Stimulated activated CD4-positive, alpha-beta T cell treated with anti-CD3 and anti-CD28 coated beads, Interleukin-4, amount 100 ng/mL, for 1 hour (primary cell): ENCODE measurements at places on chromosomes 16 and 17.

DNA sequence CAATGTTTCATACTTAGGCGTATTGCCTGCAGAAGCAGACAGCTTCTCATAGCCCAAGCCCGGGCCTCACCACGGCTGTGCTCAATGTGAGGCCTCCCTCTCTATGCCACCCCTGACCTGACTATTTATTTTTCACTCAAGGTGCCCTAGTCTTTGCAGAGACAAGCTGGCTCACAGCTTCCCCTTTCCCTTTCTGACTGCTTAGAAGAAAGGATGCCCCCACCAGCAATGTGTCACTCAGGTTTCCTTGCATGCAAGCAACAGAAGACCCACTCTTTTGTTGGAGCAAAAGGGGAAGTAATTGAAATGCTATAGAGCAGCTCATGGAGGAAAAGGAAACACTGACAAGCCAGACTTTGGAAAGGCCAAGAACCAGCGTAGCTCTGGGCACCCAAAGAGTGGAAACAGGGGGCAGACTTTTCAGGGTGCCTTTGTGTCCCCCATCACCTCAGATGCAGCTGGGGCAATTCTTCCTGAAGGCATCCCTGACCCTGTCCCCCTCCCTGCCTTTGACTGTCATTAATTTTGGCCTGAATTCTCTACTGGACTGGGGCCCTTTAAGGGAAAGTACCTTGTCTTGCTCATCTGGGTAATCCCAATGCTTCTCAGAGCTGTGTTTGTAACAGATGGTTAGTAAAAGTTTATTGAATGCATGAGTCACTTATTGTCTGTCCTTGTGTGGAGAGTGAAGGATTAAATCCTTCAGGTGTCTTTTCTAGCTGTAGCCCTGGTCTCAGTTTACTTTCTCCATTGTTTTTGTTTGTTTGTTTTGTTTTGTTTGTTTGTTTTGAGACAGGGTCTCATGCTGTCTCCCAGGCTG lies 17.8 kb downstream of the RGS9 start:
- DNase-seq = no peak

- DNase-seq = no peak
Measured at GRCh38 chr17:39899215-39899614, 19.2 kb downstream of the GSDMB start.

- peak; percentile 45 for DNase-seq
Measured at GRCh38 chr16:28974007-28974436, 556 bp upstream of the SPNS1 start.

DNA sequence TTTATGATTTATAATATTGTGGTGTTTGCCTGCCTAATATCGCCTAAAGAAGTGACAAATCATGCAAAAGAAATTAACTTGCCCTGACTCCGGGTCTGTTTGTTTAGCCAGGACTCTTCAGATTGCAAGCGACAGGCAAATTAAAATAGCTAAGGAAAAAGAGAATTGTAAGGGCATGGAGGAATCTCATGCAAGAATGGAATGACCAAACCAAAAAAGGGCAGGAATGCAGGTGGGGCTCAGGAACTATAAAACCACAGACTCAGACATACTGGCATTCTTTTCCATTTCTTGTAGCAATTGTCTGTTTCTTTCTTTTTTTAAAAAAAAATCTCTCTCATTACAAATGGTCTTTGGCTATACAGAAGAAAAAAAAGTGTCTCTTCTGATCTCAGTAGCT lies 188.1 kb upstream of the XYLT1 start:
- DNase-seq = no peak

GRCh38 chr16:85266857-85267256 lies 154.6 kb upstream of the CIBAR2 start:
- no peak for DNase-seq

GRCh38 chr17:59702304-59702703 lies 4.9 kb downstream of the PTRH2 start:
- no peak for DNase-seq

DNA sequence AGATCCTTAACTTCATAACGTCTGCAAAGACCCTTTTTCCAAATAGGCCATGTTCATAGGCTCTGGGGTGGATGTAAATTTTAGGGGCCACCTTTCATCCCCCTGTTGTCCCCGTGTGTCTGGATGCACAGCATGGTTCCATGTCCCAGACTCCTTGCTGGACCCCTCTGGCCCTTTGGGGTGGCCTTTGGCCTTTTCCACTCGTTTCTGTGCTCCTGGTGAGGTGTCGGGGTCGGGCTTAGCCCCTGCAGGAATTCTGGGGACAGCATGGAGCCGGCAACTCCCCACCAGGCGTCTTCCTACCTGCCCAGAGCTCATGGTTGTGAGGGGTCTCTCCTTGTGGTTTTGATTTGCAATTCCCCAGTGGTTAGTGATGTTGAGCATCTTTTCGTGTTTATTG lies 183.5 kb downstream of the SEC14L1 start:
- DNase-seq = no peak

DNA sequence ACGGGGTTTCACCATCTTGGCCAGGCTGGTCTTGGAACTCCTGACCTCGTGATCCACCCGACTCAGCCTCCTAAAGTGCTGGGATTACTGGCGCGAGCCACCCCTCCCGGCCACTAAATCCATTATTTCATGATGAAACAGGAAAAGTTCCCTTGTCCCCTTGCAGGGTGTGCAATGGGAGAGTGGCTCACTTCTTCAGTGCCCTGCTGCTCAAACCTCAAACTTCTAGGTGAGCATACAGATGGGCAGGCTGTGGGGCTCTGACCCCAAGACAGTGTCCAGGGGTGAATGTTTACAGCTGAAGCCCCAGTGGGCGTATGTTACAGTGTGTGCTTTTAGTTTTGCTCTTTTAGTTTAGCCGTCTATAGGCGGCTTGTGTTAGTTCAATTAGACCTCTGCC lies 34.7 kb downstream of the GJC1 start:
- no peak for DNase-seq

GRCh38 chr17:74853048-74853397 lies 6.7 kb downstream of the GRIN2C start:
- no peak for DNase-seq

DNA sequence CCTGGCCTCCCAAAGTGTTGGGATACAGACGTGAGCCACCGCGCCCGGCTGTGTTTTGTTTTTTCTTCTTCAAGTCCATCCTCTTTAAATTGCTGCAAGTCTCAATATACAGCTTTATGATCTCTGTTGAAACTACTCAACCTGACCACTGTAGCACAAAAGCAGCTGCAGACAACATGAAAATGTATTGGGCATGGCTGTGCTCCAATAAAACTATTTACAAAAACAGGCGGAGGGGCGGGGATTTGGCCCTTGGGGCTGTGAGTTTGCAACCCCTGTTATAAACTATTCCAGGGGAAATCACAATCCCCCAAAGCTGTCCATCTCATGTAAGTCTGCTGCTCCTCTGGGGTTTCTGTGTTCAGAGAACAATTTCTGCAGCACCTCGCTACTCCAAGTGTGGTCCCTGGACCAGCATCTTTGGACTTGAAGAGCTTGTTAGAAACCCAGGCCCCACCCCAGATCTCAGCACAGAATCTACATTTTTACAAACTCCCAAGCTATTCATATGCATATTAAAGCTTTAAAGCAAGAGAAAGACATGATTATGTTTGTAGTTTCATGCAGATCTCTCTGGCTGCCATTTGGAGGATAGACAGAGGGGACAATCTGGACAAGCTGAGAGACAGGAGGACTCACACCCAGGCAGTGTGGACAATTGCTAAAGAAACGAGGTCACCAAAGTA lies 33.6 kb downstream of the TEKT5 start:
- DNase-seq = no peak

DNA sequence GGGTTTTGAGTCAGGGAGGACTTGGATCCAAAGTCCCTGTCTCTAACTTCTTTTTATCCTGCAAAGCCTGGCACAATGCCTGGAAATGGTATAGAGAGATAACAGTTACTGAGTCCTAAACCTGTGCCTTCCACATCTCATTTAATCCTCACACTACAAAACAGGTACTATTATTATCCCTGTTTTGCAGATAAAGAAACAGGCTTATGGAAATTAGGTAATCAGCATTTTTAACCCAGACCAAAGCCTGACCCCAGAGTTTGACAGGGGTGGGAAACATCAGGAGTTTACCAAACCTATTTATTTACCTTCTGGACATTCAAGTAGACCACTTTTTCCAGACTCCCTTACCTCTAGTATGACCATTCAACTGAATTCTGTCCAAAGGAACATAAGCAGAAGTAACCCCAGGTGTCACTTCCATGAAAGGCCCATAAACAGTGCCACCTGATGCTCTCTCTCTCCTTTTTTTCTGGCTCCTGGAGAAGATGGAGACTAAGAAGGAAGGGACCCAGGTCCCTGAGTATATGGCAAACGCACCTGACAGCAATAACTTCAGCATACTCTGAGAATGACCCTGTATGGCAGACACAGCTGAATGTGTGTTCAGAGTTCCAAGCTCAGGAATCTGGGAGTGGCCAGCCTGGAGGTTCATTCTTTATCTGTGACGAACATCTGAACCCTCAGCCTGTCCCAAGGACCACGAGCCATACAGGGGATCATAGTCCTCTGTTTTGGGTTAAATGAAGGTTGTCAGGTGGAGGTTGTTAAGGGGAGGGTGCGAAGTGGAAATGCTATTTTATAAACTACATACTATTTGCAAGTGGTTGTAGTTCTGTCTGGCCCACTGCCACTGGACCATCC lies 62.7 kb downstream of the HLF start:
- no peak for DNase-seq

- DNase-seq = no peak
Measured at GRCh38 chr16:75580-76501, 2.2 kb upstream of the MPG start.

DNA sequence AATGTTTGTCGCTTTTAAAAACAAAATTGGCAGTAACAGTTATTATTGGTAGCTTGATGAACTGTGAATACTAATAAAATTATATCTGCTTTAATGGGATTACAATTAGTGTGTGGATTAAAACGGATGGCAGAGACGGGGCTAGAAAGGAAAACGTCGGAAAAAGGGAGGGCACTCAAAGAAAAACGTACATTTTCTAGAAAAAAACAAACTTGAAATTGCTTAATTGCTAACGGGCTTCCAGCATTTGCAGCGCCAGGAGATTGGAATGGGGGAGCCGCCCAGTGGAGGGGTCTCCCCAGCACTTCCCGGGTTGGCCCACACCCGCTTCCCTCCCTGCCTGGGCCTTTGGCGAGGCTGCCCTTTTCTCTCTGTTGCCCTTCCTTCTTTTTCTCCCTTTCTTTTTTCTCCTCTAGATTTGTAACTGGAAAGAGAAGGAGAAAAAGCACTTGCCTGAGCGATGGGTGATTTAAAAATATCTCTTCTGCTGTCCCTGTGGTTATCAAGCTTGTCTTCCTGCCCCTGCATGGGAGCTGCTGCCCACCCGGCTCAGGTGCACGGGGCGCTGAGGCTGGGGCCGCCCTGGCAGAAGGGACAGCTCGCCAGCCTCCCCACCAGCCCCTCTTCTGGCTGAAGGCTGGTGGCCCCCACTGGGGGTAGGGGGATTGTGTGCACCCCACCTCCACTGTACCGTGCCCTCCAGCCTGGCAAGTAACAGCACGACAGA lies 5.9 kb downstream of the BAHCC1 start:
- DNase-seq = no peak

DNA sequence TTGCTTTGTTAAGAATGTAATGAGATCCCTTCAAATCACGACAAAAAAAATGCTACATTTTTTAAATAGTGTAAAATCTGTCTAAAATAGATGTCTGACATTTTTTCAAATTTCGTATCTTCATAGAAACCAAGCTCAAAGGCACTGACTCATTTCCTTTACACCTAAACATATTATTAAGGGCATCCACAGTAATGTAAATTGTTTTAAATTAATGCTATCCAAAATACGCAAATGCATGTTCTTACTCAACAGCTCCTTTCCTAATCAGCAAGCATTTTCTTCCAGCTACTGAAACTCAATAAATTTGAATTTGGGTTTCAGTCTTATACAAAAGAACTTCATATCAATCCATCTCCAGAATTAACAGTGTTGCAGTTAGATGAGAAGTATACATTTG lies 4.3 kb downstream of the C16orf87 start:
- DNase-seq = no peak

DNA sequence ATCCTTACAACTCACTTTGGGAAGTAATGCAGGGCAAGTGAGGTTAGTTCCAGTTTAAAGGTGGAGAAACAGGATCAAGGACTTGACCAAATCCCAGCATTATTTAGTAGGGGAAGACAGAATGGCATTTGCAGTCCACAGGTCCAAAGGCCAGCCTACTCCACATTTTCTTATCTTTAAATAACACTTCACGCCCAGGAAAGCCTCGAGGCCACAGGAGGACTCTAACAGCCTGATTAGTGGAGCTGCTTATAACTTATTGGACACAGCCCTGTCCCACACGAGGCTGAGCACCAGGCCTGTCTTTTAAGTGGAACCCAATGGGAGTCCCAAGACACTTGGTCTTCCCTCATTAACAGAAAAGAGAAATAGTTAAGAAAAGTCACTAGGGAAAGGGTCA lies 12.1 kb upstream of the HYDIN start:
- no peak for DNase-seq

GRCh38 chr17:352421-353212 lies at the start of gene RPH3AL:
TSS of gene RPH3AL (minus strand) at chr17:352807. CDS start at chr17:327543, 25,264 bp downstream.
- DNase-seq = no peak

DNA sequence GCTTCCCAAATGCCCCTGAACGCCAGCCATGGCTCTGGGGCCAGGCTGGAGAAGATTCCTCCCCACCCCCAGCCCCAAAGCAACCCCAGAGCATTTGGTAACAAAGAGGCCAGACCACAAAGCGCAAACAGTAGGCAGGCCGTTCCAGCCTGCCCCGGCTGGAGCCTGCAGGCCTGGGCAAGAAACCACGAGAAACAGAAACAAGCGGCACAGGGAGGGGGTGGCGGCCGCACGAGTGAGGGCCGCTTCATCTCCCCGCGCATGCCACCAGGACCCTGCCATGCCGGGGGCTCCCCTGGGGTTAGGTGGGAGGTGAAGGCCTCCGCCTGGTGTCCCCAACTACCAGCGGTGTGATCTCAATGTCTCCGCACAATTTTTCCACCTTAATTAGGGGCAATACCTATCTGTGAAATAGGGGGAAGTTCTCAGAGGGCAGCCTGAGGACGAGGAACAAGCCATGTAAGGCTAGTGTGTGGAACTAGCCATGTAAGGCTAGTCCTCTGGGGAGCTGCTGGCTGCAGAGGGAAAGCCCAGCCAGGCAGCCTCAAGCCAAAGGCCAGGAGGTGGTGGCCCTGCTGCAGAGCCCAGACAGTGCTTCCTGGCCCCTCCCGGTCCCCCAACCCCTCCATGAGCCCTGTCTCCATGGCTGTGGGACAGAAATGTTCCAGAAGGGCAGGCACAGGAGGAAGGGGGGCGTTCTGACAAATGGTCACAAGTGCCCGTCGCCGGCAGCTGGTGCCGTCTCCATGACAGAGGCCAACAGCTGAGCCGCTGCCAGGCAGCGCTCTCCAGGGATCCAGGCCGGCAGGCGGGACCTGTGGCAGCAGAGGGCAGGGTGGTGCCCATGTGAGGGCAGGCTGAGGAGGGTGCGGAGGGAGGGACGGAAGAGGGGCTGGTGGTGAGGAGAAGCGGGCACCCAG lies 14.5 kb upstream of the MTSS2 start:
- DNase-seq = no peak

DNA sequence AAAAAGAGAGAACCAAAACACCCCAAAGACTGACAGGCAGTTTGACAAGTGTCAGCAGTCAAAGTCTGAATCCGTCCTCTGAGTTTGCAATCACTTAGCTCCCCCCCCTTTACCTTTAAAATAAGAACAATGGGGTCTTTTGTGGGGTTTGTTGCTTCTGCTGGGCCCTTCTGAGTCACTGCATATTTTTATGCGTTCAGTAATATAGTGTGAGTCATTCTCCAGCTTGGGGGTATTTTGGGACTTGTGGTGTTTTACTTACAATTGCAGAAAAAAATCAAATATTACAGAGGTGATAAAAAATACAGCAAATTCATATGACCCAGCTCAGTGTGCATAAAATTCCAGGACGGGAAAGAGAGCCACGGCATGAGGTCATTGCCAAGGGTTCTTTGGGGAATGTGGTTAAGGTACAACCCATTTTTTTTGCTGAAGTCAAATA lies 120.1 kb downstream of the CYLD start:
- no peak for DNase-seq

- peak; percentile 80 for DNase-seq
Measured at GRCh38 chr17:80008383-80008840, 27.3 kb downstream of the TBC1D16 start.
